ENCODE measurements at places on chromosomes 2 and 18.

DNA sequence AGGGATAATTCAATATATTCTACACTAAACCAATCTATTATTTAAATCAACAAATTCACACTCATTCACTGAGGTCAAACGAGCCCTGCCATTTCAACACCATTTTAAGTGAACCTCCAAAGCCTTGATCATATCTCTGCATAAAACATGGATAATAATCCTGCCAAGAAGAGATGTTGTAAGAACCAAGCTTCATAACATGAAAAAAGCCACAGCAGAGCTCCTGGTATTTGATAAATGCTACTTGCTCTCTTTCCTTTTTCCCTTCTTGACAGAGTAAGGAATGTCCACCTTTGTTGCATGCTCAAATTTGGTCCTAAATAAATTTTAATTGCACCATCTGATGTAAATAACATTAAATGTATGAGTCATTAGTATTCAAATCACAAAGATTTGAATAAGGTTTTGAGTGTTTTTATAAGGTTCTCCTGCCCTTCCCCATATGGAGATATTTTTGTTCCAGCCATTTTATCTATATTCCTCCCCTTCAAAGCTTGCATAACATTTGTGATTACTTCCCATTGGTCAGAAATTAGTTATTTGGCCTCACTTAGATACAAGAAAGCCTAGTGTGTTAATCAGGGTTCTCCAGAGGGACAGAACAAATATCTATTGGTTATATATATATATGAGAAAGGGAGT is 318.8 kb downstream of the RND3 start:
- DNase-seq: no peak

DNA sequence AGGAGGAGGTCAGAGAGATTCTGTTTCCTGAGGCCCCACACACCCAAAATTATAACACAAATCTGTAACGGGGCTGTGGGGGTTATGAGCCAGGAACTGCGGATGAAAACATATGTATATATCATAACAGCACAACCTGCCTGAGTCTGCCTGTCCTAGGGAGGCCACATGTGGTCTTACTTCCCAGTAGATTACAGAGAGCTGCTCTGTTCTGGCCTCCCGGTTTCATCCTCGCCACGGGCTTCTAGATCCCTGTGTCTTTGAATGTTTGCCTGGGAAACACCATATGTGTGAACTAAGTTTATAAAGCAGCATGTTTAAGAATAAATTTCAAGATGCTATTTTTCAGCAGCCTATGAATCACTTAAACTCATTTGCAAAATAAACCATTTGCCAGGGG is 124.0 kb downstream of the TMEM200C start:
- DNase-seq: no peak

DNA sequence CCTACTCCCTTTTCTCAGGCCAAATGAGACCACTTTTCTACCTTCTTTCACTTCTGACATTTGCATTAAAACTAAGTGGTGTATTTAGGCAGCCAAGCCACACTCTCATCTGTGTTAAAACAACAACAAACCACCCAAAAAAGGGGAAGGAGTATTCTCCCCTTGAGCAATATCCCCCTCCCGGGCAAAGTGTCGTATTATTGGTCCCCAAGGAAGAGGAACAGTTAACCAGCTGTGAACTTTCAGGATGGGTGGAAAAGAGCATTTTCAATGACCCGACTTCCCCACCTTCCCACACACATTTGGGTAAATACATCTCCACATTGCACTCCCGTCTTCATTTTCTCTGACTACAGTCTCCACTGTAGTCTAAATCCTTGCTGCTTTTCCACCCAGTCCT is 44.3 kb downstream of the FEZ2 start:
- no peak for DNase-seq

DNA sequence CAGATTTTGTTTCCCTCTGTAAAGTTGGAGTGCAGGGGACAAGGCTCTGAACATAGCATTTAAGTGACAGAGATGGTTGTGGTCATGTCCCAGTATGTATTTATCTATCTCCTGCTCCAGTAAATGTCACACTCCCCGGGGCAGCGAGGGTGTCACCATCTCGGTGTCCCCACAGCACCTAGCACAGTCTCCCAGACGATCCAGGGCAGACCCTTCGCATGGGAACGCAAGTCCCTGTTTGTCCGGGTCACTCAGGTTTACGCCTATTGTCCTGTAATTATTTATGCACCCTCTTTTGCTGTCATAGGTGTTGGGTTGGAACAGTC is 12.6 kb upstream of the NTSR2 start:
- no peak for DNase-seq

- no peak for DNase-seq
These were observed 179.4 kb upstream of the DCC start for GRCh38 chr18:52160636-52161035.

DNA sequence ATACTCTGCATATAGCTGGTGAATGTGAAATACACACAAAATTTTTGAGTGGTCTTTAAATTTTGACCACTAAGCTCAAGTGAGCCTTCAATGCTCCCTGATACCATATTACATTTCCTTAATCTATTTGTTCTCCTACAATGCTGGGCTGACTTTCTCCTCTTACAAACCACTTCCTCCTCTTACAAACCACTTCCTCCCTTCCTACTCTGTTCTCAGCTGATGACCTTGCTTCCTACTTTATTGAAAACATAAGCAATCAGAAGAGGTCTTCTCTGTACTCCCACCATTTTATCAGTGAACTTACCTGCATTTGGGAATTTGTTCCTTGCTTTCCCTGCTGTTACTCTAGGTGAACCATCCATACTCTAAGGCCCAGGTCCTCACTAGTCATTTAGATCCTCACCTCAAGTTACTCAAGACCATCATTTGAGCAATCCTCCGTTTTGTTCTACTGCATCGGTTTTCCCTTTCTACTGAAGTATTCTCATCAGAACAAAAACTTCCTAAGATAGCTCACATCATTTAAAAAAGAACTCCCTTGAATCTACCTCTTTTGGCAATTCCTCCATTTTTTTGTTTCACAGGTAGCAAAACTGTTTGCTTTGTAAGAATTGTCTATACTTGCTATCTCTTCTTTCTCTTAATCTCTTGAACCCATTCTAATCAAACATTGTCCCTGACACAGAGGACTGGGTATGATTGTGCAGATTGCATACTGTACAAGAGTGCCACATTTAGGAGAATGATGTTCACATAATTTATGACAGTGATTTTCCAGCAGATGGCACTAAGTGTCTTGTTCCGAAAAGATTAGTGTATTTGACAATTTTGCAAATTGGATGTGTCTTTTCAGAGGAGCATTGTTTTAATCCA is 96.5 kb downstream of the EPB41L5 start:
- DNase-seq: no peak

DNA sequence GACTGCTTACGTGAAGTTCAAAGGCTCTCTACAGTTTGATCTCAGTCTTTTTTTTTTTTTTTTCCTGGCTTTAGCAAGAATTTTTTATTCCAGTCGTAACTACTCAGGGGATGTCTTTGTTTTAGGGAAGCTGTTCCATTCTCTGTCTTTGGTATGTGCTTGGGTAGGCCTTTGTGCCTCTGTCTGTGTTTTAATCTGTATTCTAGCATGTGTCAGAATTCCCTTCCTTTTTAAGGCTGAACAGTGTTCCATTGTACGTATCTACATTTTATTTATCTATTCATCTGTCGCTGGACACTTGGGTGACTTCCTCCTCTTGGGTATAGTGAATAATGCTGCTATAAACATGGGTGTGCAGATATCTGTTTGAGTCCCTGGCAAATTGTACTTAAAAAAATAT is 42.6 kb downstream of the MYO1B start:
- DNase-seq: no peak

DNA sequence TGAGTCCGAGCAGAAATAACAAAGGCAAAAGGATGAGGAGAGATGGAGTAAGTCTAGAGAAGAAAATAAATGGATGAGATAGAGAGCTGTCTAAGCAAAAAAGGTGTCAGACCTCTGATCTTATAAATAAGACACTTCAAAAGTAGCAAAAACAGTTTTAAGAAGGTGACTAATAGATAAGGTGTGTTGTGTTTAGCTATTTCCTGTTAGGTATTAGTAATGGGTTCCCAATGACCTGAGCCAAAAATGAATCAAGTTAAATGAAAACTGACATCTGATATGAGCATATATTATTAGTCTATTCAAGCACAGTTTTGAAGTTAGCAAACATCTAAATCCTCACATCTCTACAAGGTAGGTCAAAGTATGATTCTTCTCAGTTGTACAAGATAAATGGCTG is 10.6 kb downstream of the SUPT7L start:
- no peak for DNase-seq

DNA sequence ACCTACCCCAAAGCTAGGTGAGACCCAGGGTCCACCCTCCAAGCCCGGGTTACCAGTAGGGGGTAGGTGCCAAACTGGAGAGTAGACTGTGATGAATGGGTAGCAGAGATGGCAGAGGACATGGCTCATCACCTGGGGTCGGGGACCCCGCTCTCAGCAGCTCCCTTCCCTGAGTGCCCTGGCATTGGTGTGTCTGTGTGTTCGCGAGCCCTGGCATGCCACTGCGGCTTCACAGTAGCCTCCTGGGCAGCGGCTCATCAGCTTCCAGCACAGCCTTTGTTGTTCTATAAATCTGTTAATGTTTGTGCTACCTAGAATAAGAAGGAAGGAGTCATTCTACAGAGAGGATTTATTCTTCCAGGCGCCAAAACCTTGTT is 62.6 kb upstream of the ALPP start:
- DNase-seq: no peak

DNA sequence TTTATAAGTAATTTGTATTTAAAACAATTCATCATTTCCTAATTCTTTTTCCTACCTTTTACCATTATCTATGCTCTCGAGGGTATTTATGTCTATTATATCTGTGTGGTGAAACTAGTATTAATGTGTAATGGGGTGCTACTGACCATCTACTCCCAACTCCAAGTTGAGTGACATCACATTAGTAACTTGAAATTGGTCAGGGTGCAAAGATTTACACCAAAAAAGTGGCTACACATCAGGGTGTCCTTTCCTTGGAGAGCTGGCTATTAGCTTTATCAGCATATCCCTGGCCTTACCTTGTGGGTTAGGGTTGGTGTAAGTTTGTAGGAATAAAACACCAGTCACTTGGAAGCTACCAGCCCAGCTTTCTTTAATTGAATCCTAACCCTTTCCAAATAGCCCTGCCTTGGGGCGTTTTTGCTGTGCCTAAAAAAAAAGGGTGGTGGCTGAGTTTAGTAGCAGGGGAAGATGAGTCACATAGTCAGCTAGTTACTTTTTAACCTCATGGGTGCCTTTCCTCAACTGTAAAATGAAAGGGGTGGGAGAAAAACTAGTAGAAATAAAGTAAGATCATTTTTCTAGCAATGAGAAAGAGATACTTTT is 14.0 kb downstream of the ANXA4 start:
- no peak for DNase-seq

- no peak for DNase-seq
These were observed 143.3 kb downstream of the MREG start for GRCh38 chr2:215870088-215870490.

DNA sequence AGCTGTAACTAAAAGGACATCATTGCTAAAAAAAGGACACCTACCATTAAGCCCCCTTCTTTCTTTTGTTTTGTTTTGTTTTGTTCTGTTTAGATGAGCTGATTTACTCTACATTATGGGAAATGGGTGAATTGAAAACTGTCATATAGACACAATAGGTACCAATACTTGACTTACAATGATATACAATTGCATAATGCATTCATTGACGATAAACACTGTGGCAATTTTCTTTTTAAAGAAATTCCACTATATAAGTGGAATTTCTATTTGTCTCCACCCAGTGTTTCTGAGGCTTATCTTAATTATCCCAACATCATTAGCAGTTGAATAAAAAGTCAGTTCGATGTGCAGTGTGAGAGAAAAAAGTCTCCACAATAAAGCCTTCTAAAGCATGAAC is 282.1 kb downstream of the BCL2 start:
- DNase-seq: no peak

- DNase-seq: no peak
These were observed 131.2 kb downstream of the LYPD6B start for GRCh38 chr2:149169656-149170055.

- no peak for DNase-seq
These were observed 260.4 kb upstream of the SP5 start for GRCh38 chr2:170454471-170455372.

DNA sequence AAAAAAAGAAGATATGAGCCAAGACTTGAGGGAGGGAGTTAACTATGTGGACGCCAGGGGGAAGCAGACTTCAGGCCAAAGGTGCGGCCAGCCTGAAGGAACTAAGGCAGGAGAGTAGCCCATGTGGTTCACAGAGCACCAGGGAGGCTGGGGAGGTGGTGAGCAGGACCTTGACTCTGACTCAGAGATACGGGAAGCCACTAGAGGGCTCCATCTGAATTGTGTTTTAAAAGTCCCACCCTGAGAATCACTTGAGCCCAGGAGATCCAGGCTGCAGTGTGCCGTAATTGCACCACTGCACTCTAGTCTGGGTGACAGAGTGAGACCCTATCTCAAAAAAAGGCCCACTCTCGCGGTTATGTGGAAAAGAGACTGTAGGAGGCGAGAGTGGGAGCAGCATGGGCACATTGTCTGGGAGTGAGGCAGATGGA is 12.3 kb downstream of the CEP192 start:
- DNase-seq: no peak

DNA sequence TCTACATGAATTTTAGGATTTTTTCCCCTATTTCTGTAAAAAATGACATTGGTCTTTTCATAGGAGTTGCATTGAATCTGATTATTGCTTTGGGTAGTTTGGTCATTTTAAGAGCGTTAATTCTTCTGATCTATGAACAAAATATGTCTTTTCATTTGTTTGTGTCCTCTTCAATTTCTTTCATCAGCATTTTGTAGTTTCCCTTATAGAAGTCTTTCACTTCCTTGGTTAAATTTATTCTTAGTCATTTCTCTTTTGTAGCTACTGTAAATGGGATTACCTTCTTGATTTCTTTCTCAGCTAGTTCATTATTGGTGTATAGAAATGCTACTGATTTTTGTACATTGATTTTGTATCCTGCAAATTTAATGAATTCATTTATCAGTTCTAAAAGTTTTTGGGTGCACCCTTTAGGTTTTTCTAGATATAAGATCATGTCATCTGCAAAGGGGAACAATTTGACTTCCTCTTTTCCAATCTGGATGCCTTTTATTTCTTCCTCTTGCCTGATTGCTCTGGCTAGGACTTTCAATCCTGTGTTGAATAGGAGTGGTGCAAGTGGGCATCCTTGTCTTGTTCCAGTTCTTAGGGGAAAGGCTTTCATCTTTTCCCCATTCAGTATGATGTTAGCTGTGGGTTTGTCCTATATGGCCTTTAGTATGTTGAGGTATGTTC is 36.6 kb upstream of the AAK1 start:
- DNase-seq: no peak

- no peak for DNase-seq
These were observed 1252.2 kb upstream of the TMEFF2 start for GRCh38 chr2:193446967-193447366.

GRCh38 chr2:57884281-57884680 is 162.3 kb upstream of the VRK2 start:
- DNase-seq: no peak
